ENCODE measurements at places on chromosomes 3 and 15.

- no peak for DNase-seq
These were observed 128.8 kb upstream of the LMOD3 start for GRCh38 chr3:69251078-69251805.

GRCh38 chr15:56794553-56795329 is 61.4 kb upstream of the ZNF280D start:
- DNase-seq, result no peak

DNA sequence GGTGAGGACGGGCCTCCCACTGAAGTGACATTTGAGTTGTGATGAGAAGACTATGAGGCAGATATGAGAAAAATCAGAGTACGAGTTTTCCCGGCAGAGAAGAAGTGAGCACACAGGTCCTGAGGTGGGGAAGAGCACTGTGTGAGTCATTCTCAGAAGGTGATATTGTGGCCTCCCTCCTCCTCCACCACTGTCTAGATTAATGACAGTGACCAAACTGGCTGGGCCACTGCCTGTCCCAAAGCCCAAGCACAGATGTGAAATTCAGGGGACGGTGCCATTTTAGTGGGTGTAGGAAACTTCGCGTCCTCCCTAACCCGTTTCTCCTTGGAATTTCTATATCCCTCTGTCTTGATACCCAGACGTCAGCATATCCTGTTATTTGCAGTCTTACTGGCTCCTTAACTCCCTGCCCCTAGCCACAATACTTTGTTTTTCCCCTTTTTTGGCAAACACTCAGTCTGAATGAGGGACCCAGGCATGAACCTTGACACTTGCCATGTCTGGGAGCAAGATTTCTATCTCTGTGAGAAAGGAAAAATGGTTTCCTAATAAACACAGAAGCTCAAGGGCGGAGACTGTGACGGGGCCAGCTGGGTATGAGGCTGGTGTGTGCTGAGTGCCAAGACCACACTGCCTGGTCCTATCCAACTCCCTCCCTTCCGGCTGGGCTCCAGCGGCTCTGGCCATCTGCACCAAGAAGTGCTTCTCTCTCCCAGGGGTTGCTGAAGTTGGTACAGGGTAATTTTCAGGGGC is 15.2 kb downstream of the PRICKLE2 start:
- DNase-seq, result peak; percentile 36

GRCh38 chr15:22806664-22807063 is 20.2 kb downstream of the NIPA1 start:
- peak; percentile 41 for DNase-seq

DNA sequence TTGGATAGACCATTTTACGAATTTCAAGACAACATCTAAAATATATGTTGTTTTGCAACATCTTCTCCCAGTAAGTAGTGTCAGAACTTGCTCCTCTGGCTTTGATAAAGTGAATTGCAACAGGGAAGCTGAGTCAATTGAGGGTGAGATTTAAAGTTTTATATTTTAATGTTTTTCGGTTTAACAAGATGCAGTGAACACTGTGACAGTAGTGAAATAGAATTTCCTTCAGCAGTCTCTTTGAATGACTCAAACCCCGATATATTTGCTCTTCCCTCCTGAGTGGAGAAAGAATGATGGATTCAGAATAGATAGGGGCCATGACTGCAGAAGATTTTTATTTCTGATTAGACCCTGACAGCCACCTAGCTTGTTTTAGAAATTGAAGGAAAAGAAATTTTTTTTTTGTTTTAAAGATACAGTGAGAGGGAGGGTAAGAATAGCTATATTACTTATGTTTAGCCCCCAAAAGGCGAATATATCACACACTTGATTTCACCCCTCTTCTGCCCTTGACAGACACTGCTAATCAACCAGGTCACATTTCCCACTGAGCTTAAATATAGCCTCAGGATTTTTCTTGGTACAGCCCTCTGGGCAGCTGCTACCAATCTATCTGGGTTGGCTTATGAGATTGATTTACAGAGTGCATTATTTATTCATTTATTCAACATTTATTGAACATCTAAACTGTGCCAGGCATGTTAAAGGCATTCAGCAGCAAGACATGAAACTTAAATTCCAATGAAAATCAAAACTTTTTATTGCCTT is 183.3 kb upstream of the ADAMTS9 start:
- no peak for DNase-seq

DNA sequence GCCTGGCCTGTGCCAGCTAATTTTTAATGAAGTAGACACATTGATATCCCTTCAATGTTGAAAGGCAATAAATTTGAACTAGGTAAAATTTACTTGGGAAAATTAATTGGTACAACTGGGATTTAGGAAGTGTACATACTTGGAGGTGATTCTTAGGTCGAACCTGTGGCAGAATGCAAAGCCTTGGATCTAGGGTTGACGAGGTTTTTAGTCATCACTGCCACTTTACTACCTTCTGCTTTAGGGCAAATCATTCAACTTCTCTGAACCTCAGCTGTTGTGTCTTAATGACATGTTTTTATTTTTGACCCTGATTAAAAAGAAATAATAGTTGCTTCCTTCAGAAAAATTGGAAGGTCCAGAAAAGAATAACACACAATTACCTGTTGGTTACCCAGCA is 2.5 kb downstream of the APPL1 start:
- DNase-seq, result no peak

DNA sequence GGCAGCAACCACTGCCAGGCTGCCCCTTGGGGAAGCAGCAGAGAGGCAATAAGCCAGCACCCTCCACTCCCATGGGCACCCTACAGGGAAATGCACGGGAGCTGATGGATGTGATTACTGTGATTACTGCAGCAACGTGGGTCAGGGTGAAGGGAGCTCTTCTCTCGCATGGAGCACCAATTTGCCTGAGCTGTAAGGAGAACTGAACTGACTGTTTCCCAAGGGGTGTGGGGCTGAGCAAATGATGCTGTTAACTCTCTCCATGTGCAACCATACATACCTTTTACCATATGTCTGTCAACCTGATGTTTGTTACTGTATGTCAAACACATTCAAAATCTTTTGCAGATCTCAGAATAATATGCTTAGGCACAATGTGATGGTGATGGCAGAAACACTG is 680.6 kb downstream of the SQOR start:
- DNase-seq, result no peak

DNA sequence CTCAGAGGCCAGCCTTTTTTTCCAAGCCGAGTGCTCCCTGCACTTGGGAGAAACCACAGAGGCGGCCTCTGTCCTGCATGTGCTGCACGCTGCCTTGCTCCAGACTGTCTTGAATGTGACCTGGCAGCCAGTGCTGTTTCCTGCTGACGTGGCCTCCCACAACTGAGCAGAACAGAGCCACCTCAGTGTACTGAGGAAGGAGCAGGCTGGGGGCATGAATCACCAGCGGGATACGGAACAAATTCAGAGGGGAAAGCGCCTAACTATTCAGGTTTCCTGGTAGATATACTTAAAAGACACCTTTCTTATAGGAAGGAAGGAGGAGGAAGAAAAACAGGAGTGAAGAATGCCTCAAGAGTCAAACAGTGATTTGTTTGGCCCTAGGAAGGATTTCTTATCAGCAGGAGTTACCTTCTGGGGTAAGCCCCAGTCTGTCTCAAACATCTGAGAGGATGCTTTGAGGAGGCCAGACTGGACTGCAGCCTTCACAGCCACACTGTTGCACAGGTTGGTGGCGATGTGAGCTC is 114.0 kb downstream of the FNDC3B start:
- DNase-seq, result peak; percentile 39

GRCh38 chr15:20346082-20346805 is 195.4 kb downstream of the GOLGA6L6 start:
- DNase-seq, result no peak

GRCh38 chr3:38805765-38806386 is 10.1 kb downstream of the SCN10A start:
- DNase-seq, result no peak

- DNase-seq, result no peak
These were observed 20.9 kb downstream of the SLC6A6 start for GRCh38 chr3:14423197-14423743.

DNA sequence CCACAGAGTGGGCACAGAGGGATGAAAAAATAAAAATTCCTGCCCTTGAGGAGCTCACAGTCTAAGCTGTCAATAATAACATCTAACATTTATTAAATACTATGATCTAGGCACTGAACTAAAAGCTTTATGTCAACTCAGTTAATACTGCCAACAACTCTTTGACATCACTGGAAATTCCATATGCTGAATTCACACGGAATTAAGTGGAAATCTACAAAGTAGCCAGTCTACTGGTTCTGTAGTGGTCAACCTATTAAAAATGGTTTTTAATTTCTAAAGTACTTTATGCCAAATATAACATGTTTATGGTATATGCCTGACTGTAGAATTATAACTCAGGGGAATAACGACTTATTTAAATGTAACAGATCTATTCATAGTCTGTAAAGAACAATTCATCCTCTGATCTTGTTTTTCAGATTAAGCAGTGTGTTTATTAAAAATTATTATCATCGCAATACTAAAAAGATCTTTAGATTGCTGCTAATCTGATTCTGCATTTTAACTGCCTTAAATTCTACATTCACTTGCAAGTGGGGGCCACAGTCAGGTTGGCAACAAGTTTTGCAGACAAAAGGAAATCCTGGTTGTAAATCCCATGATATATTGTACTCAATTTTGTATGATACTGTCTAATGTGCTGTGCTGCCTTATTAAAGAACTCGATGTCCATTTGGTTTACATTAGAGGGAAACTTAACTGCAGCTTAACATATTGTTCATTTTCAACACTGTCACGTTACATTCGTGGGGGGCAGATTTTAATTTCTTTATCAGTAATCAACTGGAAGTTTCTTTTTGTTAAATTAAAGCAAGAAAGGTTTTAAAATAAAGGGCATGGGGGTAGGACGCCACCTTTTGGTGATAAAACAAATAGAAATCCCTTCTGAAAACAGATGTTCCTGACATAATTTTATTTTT is 2.6 kb upstream of the FOXP1 start:
- no peak for DNase-seq

DNA sequence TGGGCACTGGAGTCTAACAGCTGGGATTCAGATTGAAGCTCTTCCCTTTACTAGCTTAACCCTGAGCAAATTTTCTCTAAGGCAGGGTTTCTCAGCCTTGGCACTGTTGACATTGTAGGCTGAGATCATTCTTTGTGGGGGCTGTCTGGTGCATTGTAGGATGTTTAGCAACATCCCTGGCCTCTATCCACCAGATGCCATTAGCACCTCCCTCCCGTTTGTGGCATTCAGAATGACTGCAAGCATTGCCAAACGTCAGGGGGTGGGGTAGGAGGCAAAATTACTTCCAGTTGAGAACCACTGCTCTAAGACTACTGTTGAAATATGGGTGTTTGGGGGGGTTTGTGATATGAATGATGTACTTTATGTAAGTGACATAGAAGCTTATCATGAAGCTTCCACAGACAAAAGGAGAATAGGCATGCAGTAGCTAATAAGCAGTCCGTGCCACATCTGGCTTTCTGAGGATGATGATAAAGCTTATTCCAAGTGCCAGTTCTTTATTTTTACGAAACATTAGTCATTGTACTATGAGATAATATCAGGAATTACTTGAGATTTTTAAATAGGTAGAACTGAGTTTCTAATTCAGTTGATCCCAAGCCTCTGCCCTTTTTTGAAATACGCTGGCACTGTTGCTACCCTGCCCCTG is 39.3 kb downstream of the NKIRAS1 start:
- DNase-seq, result no peak

DNA sequence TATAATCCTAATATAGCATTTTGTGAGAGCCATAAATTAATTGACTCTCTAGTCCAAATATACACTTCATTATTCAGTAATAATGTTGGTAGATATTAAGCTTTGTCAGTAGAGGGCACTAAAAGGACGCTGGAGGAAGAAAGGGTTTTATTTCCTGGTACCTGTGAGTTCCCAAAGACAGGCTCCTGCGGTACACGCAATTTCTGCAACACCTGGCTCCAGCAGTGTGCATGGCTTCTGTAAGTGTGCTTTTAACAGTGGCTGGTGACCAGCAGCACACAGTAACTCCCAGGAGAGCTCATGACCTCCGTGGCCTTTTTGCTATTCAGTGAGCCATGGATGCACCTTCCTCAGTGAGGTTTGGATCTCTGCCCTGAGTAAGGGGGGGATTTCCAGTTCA is 338.3 kb upstream of the ZNF385D start:
- DNase-seq, result no peak
